HL-60 (cell line): ENCODE measurements at places on chromosomes 11 and 22.

- peak; percentile 24 for DNase-seq
Measured at GRCh38 chr11:123261345-123262106, 66.5 kb upstream of the CLMP start.

DNA sequence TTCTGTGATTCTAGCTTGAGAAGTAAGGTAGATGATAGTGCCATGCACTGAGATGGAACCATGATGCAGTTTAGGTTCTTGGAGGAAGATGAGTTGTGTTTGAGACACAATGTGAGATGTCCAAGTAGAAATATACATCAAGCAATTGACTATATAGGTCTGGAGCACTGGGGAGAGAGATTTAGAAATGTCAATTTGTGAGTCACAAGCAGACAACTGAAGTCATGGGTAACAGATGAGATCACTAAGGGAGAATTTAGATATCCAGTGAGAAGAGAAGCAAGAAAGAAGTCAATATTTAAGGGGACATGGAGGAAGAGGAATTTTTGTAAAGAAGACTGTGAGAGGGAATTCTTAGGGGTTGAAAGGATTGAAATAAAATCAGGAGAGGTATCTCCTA, 65.1 kb upstream of the RRAS2 start:
- DNase-seq: no peak

DNA sequence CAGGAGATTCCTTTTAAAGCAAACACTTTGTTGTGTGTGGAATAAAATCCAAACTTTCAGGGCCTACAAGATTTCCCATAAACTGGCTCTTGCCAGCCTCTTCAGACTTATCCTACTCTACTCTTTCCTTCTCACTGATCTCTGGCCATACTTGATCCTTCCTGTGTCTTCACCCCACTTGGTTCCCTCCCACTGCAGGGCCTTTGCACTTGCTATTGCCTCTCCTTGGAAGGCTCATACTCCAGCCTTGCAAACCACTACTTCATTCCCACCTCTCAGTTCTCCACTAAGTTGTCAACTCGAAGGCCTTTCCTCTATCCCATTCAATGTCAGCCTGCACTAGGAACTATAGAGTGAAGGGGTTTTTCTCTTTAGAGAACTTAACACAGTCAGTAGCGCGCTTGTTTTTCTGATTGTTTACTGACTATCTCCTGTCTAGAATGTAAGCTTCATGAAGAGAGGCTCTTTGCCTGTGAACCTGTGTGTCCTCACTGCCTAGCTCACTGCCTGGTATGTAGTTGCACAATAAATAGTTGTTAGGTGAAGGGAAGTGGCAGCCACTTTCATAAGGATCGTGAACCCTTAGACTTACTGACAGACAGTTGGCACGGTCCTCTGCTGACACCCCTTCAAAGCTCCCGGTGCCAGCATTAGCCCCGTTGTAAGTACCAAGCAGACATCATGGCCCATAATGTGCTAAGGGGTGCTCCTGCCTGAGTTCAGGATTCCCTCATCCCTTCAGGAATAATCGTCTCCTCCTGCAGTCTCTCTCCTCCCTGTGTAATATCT, 833 bp upstream of the ME3 start:
- no peak for DNase-seq

GRCh38 chr11:123616505-123617198, 37.8 kb downstream of the SCN3B start:
- no peak for DNase-seq

GRCh38 chr11:26227883-26228502, 103.9 kb upstream of the ANO3 start:
- DNase-seq: no peak

DNA sequence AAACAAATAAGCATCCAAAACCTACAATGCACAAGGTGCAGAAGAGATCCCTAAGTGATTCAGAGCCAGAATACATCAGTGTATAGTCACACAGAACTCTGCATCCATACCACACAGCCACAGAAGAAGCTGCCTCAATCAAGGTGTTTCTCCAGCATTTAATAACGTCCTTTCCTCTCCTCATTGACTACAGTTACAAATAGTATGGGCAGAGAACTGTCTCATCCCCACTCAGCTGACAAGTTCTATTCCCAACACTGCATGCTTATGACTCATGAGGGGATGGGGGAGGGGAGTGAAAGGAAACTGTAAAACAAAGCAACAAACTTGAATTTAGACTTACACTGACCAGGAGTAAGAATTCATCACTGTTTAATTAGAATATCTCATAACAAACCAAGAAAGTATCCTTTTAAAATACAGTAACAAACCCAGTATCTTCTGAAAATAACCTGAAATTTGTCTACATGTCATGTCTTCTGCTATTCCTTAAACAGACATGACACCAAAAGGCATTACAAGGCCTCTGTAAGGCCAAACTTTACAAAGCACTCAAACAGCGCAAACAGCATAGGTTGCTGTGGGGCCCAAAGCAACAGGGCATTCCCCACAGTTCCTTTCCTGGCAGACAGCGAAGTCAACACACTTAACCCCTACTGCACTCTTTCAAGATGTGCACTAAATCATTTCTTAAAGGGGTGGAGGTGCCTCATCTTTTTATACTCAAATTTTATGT, 29.3 kb downstream of the CELF1 start:
- no peak for DNase-seq

DNA sequence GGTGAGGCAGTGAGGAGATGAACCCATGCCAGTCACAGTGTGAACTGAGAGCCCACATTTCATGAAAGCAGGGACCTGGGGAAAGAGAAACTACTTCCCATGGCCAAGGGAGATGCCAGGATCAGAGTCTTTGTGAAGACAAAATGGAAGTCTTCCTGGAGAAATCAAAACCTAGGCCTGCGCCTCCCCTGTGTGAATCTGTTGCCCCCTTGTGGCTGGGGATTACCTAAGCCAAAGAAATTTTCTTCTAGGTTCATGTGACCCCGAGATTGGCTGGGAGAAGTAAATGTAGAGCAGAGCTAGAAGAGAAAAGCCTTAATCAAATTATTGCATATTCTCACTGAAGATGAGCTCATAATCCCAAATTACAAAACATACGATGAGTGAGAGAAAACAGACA, 1075.3 kb downstream of the TBC1D22A start:
- no peak for DNase-seq

GRCh38 chr11:47271961-47272661, 2.2 kb downstream of the MADD start:
- DNase-seq: no peak

- DNase-seq: peak; percentile 53
Measured at GRCh38 chr11:78350091-78350645, 67.5 kb downstream of the GAB2 start.

DNA sequence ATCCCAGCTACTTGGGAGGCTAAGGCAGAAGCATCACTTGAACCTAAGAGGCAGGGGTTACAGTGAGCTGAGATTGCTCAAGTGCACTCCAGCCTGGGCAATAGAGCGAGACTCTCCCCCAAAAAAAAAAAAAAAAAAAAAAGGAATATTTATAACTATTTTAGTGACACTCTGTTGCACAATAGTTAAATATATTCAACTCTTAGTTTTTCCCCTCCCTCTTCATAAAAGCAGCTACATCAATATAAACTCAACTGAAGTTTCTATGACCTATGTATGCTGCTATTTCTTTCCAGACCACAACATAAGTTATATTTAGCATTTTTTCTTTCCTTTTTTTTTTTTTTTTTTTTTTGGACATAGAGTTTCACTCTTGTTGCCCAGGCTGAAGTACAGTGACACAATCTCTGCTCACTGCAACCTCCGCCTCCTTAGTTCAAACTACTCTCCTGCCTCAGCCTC, 19.2 kb downstream of the CELF1 start:
- no peak for DNase-seq

- no peak for DNase-seq
Measured at GRCh38 chr11:95359756-95360155, 128.8 kb upstream of the SESN3 start.

DNA sequence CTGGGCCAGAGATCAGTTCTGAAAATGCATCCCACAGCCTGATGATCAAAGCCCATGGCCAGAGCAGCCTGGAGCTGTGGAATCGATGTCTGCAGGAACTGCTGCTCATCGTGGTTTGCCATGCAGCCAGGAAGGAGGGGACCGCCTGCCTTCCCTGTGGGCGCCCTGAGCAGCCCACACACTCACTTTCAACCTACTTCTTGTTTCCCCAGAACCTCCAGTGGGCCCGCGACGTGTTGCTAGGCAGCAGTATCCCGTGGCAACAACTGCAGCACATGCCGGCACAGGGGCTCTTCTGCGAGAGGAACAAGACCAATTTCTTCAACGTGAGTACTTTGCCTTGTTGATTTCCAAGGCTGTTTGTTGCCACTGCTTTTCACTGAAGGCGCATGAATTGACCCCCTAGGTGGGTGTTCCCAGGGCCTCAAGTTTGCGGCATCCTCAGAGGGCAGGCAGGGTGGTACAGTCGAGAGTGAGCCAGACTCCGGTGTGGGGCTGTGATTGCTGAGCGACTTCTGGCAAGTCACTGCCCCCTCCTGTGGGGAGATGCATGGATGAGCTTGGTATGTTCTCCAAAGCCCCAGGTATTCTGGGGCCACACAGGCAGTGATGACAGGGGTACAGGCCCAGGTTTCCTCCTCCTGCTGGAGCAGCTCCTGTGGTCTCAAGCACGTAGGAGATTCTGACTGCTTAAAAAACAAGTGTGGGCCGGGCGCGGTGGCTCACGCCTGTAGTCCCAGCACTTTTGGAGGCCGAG, 47.0 kb upstream of the SUSD2 start:
- DNase-seq: no peak

DNA sequence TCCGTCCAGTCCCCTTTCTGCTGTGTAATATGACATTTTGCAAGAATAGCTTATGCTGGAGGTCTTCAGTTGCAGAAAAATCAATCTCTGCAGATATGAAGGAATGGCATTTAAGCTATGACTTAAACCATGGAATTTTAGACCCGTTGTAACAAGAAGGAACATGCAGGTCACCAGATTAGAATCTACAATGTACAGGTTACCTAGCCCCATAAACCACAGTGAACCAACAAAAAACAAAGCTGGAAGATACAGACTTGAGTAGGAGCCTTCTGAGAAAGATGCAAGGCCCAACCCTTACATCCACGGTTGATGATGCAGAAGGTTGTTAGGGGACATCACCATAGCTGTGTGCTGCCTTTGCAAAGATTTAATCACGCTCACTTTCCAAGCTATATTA, 132.5 kb downstream of the WT1 start:
- no peak for DNase-seq

DNA sequence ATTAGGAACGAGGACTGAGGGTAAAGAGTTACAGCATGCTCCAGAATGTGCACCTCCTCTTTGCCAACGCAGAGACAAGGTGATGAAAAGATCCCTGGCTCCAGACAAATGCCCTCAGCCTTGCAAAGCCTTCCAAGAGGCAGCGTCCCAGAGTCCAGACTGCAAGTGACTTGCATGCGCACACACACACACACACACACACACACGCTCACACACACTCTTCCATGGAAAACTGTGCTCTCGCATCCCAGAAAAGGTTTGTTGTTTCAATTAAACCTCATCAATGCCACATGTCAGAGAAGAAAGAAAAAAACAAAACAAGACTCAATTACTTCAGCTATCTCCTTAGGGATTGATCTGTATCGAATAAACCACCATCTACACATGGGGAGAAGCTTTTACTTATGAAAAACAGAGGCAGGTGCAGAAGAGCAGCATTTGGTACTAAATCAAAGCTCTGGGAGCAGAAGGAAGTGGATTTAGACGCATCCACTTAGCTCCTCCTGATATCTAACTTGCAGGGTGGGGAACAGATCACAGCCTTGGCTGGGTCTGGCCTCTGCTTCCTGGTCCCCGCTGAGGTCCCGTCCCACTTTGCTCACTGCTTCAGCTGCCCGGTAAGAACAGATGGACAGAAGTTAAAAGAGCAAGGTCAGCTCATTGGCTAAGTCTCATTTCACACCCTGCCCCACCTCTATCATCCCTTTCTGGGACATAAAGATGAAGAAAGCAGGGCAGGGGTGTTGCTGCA, 249.8 kb upstream of the BLID start:
- no peak for DNase-seq

DNA sequence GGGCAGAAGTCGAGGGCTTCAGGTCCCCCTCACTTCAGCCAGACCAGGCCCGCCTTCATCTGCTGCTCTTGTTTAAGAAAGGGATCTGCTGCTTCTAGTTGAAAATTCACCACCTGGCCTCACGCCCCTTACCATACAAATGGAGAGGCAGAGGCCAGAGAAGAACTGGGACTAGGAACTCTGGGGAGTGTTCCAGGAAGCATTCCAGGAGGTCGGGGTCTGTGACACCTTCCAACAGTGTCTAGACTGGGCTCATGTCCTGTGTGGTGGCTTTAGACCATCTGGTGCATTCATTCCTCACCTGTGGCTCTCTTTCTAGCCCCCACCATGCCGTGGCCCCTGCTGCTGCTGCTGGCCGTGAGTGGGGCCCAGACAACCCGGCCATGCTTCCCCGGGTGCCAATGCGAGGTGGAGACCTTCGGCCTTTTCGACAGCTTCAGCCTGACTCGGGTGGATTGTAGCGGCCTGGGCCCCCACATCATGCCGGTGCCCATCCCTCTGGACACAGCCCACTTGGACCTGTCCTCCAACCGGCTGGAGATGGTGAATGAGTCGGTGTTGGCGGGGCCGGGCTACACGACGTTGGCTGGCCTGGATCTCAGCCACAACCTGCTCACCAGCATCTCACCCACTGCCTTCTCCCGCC, 12.3 kb downstream of the TSKU start:
- DNase-seq: no peak

- no peak for DNase-seq
Measured at GRCh38 chr22:24027991-24028390, 16.9 kb downstream of the CABIN1 start.

- DNase-seq: no peak
Measured at GRCh38 chr22:31906569-31906968, 37.8 kb upstream of the YWHAH start.

DNA sequence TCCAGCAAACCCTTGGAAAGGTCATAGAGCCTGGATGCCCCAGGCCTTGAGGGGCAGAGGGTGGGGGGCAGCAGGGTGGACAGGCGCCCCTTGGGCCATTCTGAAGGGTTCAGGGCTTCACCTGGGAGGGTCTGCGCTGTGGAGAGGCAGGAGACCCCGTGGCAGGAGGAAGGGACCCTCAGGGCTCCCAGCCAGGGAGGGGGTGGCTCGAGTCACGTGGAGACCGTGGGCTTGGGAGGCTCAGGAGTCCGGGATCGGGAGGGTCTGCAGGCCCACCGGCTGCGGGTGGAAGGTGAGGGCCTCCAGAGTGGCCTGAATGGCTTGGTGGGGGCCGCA, 48.5 kb upstream of the A4GALT start:
- DNase-seq: no peak

GRCh38 chr11:7538031-7538430, 24.2 kb downstream of the PPFIBP2 start:
- DNase-seq: no peak

- no peak for DNase-seq
Measured at GRCh38 chr11:64591257-64592233, 525 bp downstream of the SLC22A12 start.

- DNase-seq: no peak
Measured at GRCh38 chr11:130677486-130678153, 229.2 kb downstream of the ADAMTS15 start.

DNA sequence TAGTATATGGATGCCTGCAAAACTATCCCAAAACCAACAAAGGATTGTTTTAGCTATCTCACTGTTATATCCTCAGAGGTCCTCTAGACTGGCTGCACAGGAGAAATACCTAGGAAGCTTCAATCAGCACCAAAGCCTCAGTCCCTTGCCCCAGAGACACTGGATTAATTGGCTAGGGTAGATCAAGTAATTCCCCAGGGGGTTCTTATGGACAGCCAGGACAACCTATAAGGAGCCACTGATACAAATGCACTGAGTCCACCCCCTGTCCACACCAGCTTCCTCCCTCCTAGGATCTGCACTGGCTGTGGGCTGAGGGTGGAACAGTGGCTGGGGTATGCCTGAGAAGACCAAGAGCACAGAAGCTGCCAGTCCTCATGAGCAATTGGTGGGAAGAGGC, 16.3 kb downstream of the ADORA2A start:
- no peak for DNase-seq

- DNase-seq: no peak
Measured at GRCh38 chr11:86495351-86495750, 120.7 kb downstream of the CCDC81 start.
